ENCODE measurements at places on chromosomes 12 and 14. TPM values are rescaled to one million over a fixed set of nuclear protein-coding genes. Genes with fewer than 3 reads are reported as not detected.

KRT4 gene
- not detected for total RNA-seq

TMEM132C gene
- 2.0 TPM for total RNA-seq

DNA sequence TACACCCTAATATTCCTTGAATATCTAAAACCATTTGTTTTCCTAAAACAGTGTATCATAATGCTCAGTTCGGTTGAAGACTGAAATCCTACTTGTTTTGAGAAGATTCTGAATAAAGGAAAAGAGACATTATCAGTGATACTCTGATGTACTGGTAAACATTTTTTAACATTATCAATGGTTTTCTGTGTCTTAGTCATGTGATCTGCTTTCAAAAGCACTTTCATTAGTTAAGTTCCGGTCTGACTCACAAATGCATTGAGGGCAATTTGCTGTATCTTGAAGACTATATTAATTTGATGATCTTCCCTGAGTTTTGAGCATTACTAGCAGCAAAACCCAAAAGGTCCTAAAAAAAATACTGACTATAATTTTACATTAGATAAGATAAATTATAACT, 145.6 kb downstream of the PRKD1 start:
- no peak for DNase-seq

DNA sequence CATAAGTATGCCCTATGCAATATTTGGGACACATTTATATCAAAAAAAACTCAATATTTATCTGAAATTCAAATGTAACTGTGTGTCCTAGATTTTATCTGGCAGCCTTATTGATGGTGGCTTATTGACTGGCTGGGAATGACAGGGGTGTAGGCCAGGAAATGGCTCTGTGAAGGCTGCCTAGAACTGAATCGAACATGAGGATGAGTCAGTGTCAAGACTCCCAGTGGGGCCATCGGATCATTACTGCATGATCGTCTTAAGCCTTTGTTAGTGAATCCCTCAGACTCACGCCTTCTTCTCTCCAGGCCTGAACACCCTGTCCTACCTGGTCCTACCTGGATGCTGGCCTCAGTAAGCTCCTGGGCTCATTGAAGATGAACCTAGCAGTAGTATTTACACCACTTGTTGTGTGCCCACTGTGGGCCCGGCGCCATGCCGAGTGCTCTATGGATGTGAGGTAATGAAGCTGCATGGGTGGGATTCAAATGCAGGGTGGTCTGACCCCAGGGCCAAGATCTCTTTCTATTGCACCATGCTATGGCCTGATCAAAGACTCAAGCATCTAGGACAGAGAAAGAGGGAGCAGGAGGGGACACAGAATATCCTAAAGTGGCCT, 21.0 kb upstream of the FAIM2 start:
- DNase-seq, result no peak
